NCI-H1105 (cell line): ENCODE measurements at places on chromosomes 4 and X.

DNA sequence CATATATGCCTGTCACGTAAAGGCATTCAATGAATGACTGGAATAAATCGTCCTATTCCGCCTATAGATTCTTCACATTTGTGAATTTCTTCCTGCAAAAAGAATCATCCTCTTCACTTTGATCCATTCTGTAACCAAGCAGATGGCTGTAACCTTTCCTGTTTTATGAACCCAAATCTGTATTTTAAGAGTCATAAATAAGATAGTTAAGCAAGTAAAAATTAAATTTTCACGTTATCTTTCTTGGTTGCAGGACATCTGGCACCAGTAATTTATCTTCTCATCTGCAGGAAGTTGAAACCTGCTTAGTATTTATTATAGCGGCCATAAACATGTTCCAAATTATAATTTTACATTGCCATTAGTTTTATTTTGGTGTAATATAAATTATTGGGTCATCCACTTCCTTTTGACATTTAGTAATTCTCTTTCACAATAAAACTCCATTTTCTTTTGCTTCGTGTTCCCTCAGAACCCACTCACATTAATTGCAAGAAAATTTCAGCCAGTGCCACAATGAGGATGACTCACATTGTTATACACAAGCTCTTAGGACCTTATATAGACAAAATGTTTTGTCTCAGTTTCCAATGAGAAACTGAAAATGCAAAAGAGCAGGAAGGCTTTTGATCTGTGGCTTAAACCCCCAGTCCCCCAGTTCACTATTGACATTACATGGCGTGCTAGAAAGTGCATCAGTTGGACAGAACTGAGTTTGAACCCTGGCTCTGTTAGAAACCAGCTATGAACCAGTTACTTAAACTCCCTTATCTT, 51.1 kb downstream of the TMEM156 start:
- no peak for DNase-seq

GRCh38 chr4:63036159-63036866, 1372.9 kb downstream of the TECRL start:
- no peak for DNase-seq

DNA sequence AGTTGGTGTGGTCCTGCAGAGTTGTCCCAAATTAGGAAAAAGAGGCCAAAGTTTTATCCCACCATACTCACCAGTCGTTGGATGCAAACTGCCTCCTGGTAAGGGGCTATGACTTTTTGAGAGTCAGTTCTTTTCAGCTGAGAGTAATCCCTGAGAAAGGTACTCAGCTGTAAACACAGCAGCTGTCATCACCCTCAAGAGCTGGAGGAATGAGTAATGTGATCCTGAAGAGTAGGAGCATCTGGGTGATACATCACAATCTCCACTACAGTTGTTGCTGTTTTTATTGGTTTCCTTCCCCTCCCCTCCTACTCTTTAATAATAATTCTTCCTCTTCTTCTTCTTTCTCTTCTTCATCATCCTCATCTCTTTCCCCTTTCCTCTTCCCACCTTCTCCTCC, 5.7 kb downstream of the MAGEE1 start:
- DNase-seq = no peak

DNA sequence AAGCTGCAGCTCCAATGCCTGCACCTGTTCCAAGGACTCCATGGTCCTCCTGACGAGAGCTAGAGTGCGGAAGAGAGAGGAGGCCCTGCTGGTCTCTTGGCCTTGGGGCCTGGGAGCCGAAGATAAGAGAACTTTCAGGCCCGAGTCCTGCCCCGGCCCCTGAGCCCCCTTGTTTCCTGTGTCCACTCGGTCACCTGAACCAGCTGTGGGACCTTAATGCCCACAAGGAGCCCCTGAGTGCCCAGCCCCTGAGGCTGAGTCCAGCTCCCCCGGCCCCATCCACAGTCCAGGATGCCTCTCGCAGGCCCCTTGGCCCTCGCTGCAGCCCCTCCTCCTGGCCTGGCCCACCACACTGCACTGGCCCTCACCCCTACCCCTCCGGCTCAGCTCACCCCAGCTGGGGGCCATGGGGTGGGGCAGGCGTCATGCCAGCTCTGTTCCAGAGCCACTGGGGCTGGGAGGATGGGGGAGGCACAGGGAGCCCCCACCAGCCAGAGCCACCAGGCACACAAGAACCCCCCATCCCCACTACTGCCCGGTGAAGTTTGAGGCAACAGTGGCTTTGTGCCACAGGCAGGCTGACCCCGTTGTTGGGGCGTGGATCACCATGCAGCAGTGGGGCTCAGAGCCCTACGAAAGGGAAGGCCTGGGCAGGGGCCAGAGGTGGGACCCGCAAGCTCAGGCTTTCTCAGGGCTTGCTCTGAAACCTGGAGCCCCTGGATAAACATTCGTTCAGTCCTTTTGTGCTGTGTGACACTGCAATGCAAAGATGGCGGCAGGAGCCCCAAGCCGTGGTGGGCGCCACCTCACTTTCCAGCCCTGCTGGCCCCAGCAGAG, 14.1 kb downstream of the NAT8L start:
- DNase-seq = no peak

- DNase-seq = peak; percentile 12
Measured at GRCh38 chrX:107978707-107979307, 3.4 kb downstream of the TEX13B start.

DNA sequence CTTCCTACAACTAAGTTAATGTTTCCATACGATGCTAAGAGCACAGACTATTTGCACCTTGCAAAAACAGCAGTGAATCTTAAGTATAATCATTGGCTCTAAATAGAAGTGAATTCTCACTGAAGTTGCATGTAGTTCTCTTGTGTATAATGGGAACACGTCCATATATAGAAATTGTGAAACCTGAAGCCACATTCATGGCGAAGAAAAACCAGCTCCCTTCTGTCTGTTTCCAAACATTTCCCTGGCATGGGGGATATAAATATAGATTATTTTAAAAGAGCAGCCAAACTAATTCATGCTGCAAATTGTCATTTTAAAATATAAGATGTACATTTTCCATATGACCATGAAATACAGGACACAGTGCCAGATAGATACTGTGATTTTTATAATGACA, 71.1 kb downstream of the TRAM1L1 start:
- DNase-seq = no peak

GRCh38 chr4:98659106-98659592, 738 bp upstream of the TSPAN5 start:
- DNase-seq = no peak

DNA sequence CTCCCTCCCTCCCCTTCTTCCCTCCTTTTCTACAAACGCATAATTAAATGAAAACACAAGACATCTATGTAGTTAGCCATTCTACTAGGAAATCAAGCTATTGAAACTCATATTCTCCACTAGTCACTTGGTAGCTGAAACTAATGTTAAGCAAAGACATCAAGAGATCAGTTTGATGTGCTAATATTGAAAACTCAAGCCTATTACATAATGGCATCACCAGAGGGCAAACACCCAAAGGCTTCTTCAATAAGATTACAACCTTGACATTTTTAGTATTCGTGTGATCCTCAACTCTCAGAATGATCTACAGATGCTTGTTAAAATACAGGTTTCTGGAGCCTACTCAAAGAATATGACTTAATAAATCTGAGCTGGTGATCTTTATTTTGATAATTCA, 6.2 kb upstream of the GUCY1A1 start:
- DNase-seq = no peak

DNA sequence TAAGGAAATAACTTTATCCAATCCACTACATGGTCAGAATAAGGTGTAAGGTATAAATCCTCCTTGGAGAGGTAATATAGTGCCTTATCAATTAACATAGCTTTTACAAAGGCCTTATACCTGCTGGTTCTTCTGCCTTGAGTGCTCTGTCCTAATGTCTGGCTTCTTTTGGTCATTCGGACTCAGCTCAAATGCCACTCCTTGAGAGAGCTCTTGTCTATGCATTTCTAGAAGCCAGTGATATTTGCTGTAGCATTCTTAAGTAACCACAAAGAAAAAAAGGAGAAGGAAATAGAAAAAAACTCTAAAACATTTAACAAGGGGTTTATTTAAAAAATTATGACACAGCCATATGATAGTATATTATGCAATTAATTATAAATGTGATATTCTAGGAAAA, 444.8 kb upstream of the SLIT2 start:
- DNase-seq = no peak

DNA sequence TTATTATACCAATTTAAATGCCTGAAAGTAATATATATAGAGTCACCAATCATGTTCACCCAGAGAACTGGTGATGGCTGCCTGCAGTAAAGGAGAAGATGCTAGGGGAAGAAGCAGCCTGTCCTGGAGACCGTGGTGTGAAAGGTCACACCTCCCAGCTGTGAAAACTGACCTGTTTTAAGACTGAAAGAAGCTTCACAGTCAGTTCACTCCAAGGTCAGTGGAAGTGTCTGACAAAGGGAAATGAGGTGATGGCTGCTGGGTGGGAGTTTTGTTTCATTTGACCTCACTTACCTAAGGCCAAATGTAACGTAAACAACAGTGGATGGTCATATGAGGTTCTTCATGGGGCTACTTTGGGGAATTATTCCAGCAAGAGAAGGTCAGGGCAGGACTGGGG, 352.1 kb upstream of the GATB start:
- no peak for DNase-seq

GRCh38 chr4:39330353-39330752, 35.8 kb downstream of the RFC1 start:
- DNase-seq = no peak

- DNase-seq = no peak
Measured at GRCh38 chr4:181138116-181138515, 1105.1 kb upstream of the TENM3 start.

DNA sequence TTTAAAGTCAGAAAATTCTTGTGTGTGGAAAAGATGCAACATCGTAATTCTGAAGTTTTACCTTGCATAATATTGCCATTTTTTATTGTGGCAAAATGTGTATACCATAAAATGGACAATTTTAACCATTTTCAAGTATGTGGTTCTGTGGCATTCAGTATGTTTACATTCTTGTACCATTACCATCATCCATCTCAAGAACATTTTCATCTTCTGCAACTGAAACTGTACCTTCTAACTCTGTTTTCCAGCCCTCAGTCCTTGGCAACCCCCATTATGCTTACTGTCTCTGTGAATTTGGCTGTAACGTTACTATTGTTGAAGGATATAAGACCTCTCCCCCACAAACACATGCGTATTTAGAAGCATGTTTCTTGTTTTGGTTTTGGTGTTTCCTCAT, 123.2 kb downstream of the BMPR1B start:
- DNase-seq = no peak

DNA sequence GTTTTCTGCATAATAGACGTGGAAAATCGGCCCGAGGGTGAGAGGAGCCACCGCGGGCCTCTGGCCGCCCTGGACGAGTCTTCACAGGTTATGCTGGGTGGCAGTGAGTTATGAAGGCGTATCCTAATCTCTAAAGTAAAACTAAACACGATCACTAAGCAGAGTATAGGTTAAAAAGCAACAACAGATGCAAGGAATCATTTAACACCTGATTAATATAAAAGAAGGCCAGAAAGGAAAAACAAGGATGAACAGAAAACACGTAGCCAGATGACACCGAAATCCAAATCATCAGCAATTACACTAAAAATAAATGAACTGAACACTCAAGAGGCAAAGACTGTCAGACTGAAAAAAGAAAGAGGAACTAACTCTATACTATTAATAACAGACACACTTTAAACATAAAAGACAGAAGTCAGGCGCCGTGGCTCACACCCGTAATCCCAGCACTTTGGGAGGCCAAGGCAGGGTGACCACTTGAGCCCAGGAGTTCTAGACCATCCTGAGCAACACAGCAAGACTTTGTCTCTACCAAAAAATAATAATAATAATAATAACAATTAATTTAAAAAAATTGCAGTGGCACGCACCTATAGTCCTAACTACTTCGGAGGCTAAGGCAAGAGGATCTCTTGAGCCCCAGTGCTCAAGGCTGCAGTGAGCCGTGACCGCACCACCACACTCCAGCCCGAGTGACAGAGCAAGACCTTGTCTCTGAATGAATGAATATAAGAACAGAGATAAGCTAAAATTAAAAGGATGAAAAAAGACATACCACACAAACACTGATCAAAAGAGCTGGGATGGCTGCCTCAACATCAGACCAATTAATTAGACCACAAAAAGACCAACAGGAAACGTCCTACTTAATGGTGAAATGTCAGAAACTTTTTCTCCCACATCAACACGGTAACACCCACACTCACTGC, 30.0 kb downstream of the CTBP1 start:
- no peak for DNase-seq

GRCh38 chr4:82744284-82744968, 54.2 kb downstream of the SCD5 start:
- no peak for DNase-seq

DNA sequence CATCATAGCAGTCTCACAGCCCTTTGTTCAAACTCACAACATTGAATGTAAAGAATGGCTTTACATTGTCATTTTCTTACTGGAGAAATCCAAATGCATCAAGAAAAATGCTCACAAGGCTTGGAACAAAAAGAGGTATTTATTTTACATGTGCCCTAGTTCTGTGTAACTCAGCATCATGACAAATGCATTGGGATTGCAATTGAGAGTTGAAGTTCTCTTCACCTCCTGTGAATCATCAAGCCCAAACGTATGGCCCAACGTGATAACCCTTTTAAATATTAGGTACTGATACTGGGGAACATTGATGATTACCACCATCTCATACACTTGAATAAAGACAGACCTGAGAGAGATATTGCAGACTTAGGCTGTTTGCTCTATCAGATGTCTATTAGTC, 61.6 kb downstream of the GASK1B start:
- DNase-seq = no peak

GRCh38 chr4:63528256-63528991, 880.8 kb downstream of the TECRL start:
- DNase-seq = no peak

- peak; percentile 35 for DNase-seq
Measured at GRCh38 chr4:119212964-119213606, 572 bp downstream of the USP53 start.

- DNase-seq = no peak
Measured at GRCh38 chr4:141896687-141897086, 260.3 kb downstream of the IL15 start.

GRCh38 chrX:32421266-32421665, 790.1 kb downstream of the DMD start:
- no peak for DNase-seq

GRCh38 chrX:26788402-26788998, 572.5 kb downstream of the MAGEB5 start:
- no peak for DNase-seq

DNA sequence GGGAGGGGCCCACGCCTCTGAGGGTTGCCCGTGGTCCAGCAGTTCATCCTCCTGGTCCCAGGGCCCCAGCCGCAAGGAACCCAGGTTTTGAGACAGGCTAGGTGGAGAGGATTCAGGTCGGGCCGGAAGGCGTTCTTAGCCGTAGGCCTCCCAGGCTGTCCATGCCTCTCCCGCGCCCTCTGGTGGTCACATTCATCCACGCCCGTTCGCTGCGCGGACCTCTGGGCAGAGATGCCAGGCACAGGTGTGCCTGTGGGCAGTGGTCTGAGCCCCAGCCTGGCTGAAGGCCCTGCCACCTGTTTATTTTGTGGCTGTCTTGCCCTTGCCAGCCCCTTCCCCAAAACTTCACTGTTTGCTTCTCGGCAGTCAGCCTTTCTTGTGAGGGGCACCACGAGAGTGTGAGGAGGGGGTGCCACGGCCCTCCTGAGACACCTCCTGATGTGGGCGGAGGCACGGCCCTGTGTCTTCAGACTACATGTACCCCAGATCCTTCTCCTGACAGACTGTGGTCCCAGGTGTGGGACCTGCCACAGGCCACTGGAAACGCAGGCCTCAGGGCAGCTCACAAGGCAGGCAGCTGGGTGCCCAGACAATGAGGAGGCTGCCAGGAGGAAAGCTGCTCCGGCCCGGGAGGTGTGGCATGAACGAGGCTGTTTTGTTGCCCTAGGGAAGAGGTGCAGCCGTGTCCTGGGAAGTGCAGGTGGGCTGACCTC, 5.0 kb downstream of the UVSSA start:
- peak; percentile 20 for DNase-seq
